ENCODE measurements at places on chromosomes 3 and 15.

DNA sequence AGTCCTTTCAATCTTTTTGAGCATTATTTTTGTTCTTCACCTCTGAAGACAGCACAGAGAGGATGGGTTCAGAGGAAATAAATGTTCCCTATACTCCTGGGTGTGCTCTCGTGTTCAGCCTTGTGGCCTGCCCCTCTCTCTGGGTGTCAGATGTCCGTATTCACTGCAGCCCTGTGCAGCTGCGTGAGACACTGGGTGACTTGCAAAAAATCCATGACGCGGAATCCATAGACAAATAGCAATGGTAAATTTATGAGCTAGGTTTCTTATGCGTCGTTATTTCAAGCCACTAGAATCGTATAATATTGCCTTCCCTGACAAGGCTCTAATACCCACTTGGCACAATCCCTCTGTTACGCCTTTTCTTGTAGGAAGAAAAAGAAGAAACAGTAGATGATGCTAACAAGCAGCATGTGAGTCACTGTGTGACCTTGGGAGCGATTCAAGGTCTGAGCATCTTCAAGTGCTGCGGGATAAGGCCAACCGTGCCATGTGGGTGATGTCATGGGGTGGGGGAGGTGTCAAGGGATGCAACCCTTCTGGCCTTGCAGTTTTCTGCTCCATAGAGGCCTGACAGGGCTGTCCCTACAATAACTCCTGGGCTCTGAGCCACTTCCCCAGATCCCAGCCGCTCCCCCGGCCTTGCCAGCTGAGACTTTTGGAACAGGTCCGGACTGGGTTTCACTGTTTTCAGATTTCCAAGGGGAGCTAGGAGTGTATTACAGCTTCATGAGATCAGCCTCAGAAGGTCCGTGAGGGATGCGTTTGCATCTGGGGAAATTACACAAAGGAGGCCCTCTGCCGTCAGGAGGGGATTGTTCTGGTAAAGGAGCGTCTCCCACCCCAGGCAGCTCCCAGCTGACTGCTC, 47.6 kb upstream of the POMGNT2 start:
- DNase-seq, result peak; percentile 7

DNA sequence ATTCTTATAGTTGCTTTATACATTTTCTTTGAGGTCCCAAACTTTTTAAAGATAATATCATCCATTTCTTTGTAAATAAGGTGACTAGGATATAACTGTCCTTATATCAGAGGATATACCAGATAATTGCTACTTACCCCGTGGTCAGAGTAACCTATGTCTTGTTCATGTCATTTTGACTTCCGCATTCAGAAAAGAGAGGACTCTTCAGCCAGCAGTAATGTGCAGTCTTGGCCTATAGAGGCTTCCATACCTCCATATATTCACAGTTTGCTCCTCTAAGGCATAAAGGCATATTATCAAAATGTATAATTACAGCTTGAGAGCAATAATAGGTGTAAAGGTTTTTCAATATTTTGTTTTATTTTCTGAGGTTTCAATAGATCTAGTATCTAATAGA, 38.5 kb downstream of the EPHA6 start:
- no peak for DNase-seq

GRCh38 chr3:134072881-134073582, 43.3 kb upstream of the SLCO2A1 start:
- DNase-seq, result no peak

DNA sequence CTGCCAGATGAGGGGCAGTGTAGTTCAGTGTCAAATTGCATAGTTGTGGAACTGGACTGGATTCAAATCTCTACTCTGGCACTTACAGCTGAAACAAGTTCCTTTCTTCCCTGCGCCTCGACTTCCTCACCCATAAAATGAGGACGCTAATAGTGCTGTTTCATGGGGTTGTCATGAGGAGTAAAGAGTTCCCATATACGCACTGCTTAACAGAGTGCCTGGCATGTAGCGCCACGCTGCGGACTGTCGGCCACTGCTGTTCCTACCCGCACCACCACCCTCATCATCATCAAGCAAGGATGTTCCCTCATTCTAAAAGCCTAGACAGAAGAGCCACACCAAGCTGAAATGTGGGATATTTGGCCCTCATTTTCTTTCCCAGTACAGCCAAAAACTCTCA, 91.9 kb downstream of the CHDH start:
- DNase-seq, result no peak

GRCh38 chr15:54820811-54821210, 375.9 kb downstream of the RSL24D1 start:
- DNase-seq, result no peak

- no peak for DNase-seq
These were observed 50.0 kb downstream of the AMOTL2 start for GRCh38 chr3:134323966-134324962.

GRCh38 chr3:183500319-183500718, 55.2 kb downstream of the KLHL6 start:
- DNase-seq, result no peak

DNA sequence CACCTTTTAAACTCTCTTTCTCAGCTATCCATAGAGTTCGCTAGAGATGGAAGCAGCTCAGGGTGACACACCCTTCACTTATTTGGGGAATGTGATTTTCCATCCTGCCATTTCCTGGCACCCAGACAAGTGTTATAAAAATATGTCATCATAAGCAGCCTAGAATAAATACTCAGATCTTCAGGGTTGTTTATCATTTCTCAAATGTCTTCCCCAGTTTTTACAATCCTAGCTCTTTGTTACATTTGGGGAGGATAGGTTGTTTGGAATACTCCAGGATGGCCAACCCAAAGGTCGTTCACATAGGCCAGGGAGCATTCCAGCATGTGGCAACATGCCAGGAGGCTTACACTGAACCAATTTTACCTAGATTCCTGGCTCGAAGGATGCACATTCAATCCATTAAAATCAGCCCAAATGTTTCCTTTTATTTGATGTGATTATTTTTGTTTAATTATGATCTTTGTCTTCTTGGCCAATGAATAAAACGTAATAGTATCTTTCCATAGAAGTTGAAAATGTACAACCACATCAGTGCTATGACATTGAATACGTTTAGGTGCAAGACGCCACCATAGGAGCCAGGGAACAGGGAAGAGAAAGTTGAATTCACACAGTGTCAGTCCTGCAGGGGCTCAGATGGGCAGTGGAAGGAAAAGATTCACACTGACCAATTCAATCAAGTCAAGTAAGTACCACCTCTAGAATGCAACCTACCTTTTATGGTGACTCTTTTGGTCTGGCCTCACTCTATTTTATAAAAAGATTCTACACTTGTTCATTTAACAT, 537.7 kb upstream of the MDFIC2 start:
- DNase-seq, result peak; percentile 25

- no peak for DNase-seq
These were observed 51.4 kb downstream of the FAM43A start for GRCh38 chr3:194736896-194737600.

- DNase-seq, result no peak
These were observed 4.4 kb downstream of the CHCHD4 start for GRCh38 chr3:14120111-14120920.

GRCh38 chr3:101676765-101677435, at the start of gene ZBTB11:
ZBTB11 (minus strand) TSS chr3:101677132; CDS start chr3:101676914, 218 bp downstream.
- DNase-seq, result peak; percentile 100

GRCh38 chr3:45137656-45138181, 8.5 kb downstream of the CDCP1 start:
- DNase-seq, result peak; percentile 14

DNA sequence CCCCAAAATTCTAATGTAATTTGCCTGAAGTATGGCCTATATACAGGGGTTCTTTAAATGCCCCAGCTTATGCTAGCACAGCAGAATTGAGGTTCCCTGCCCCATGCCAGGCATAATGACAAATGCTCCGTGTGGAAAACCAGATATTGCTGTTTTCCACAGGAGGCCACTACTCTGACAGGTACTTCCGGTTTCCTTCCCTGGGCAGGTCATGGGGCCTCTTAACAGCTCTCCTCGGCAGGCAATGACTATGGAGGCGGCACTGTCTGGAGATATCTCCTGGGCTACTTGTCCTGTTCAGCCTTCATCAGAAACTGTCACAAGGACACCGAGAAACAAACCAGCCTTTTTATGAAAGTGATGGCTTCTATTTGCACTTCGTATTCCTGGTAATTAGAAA, 54.8 kb downstream of the SLC7A14 start:
- DNase-seq, result no peak

GRCh38 chr15:74725845-74726773, 781 bp upstream of the CYP1A1 start:
- peak; percentile 33 for DNase-seq

DNA sequence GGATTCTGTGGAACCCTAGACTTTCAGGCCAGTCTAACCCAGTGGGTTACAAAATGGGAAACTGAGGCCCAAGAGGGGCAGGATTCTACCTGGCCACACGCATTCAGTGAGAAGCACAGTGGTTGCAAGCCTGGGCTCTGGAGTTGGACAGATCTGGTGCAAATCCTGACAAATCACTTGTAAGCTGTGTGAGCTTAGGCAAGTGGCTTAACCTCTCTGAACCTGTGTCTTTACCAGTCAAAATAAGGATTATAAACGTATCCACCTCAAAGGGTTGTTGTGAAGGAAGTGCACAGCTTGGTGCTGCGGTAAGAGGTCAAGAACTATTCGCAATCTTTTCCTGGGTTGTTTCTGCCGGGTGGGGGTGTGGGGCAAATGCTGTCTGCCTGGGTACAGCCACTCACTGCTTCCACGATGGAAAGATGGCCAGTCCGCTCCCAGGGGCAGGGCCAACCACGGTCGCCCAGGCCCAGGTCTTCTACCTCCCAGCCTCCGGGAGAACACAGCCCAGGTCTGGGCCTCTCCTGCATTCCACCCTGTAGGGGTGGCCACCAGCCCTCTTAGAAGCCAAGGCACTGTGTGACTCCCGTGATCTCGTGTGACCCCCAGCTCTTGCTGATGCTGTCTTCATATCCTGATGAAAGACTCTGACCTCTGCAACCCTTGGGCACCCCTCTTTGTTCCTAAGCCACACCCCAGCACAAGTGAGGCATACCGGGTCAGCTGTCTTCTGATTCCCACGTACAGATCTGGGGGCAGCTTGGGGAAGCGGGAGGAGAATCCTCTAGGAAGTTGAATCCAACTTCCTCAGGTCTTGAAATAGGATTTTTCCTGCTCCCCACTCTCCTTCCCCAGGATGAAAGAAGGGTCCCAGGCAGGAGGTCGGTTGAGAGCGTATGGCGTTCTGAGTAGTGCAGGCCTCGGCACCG, 1.5 kb downstream of the CHRNA3 start:
- DNase-seq, result no peak

DNA sequence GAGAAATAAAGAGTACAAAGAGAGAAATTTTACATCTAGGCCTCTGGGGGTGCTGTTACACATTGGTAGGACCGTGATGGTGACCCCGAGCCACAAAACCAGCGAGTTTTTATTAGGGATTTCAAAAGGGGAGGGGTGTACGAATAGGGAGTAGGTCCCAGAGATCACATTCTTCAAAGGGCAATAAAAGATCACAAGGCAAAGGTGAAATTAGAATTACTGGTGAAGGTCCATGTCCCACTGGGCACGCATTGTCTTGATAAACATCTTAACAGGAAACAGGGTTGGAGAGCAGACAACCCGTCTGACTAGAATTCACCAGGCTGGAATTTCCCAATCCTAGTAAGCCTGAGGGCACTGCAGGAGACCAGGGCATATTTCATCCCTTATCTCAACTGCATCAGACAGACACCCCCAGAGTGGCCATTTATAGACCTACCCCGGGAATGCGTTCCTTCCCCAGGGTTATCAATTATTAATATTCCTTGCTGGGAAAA, 4.3 kb downstream of the IRAK2 start:
- no peak for DNase-seq

DNA sequence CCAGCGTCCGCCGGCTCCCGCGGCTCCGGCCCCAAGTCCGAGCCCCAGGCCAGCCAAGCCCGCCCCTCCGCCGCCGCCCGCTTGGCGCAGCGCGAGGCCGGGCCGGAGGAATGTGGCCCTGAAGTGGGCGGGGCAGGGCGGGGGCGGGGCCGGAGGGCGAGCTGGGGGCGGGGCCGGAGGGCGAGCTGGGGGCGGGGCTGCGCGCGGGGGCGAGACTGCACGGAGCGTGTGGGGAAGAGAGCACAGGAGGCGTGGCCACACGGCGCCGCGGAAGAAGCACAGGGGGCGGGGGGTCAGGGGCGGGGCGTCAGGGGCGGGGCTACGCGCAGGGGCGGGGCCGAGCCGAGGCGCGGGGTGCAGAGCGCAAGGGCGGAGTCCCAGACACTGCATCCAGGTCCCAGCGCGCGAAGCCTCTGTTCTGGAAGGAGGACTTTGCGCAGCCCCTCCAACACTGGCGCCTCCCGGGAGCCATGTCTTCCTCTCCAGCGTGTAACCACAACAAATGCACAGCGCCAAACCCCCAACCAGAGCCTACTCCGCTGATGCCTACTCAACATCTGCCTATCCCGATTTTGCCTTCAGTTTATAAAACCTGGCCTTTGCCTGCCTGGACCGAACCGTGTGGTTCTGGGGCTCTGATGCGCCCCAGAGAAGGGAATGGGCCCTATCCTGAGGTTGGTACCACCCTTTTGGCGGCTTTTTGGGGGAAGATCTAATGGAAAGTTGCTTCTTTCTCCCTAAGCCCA, 105.5 kb downstream of the IQSEC1 start:
- DNase-seq, result peak; percentile 89

GRCh38 chr3:23316924-23317323, 113.8 kb downstream of the UBE2E2 start:
- no peak for DNase-seq

- DNase-seq, result no peak
These were observed 274.5 kb upstream of the C2CD4B start for GRCh38 chr15:62439543-62440016.

GRCh38 chr3:17645074-17645698, 97.2 kb downstream of the TBC1D5 start:
- no peak for DNase-seq

GRCh38 chr3:180530276-180530675, 71.7 kb upstream of the TTC14 start:
- no peak for DNase-seq

GRCh38 chr3:173410849-173411248, 13.3 kb downstream of the NLGN1 start:
- no peak for DNase-seq

- DNase-seq, result no peak
These were observed 88.7 kb upstream of the IQSEC1 start for GRCh38 chr3:13161771-13162535.

DNA sequence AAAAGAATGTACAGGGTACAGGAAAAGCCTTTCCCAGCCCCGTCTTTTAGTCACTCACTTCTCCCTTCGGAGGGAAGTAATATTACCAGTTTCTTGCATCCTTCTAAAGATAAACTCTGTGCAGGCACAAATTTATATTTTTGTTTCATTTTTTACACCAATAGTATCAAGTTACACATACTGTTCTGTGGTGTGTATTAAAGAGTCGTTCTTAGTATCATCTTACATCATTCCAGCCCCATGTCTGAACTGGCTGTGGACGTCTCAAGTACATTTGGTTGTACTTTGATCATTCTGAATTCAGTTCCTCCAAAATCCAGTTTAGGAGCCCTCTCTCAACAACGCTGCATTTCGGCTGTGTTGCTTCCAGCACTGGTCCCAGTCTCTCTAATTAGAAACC, 68.7 kb downstream of the LMLN start:
- DNase-seq, result no peak

DNA sequence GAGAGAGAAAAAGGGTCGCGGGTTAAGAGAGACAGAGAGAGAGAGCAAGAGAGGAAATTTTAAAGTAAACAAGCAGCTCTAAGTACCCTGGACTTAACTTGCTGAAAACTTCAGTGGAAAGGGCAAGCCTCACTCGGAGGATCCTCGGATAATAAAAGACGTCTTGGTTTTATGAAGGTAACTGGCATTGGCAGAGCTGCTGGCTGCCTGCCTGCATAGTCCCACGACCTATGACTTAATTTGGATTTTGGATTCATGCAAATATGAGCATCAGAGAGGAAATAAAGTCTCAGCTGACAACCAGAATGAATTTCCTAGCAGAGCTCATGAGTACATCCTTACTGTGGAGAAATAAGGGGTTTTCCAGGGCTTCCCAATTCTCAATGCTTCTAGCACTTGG, 95.1 kb upstream of the PDZRN3 start:
- DNase-seq, result no peak

All from thyroid gland (tissue), 4 donors.